Glutamatergic neuron (in vitro differentiated cells): ENCODE measurements at places on chromosomes 7 and 10.

DNA sequence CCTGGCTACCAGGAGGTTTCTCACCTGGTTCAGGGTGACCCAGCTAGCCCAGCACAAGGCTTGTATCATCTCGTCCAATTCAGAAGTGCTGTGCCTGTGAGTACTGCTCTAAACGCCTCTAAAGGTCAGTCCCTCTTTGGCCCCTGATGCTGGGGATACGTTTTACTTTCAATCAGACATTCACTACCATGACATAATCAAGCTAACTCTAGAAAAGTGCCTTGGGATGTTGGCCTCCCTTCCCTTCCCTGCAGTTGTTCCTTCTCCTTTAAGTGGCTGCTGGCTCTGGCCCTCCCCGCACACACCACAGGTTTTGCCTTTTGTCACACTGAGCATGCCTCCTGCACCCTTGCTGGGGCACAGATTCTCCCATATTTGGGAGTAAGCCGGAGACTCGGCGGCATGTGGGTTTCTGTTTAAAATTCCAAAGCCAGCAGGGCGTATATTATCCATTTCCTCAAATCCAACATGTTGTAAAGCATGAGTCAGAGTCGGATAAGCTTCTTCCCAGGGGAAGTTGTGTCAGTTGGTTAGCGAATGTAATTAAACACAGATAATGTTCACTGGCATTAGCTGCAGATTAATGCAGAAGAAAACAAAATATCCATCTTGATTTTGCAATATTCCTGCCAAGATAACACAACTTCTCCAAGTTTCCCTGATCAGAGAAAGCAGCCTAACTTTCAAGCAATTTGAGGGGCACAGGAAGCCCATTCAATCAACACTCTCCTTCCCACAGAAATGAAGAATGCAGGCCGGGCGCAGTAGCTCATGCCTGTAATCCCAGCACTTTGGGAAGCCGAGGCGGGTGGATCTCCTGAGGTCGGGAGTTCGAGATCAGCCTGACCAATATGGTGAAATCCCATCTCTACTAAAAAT lies 31.8 kb upstream of the VCL start:
- H3K4me3 ChIP-seq, result peak overlapping the region; percentile 61
- no peaks in the 10 kb centered on the region for H3K36me3 ChIP-seq
- DNase-seq, result peak; percentile 34
- H3K27ac ChIP-seq, result peak overlapping the region; percentile 72
- peaks cover 2% of the 10 kb centered on the region for H3K27me3 ChIP-seq

- no peak overlapping the region for H3K27ac ChIP-seq
- H3K27me3 ChIP-seq, result no peaks in the 10 kb centered on the region
- DNase-seq, result no peak
- H3K4me3 ChIP-seq, result no peak overlapping the region
- H3K4me1 ChIP-seq, result no peaks in the 10 kb centered on the region
Measured at GRCh38 chr7:34013421-34013820, 108.1 kb downstream of the BMPER start.

DNA sequence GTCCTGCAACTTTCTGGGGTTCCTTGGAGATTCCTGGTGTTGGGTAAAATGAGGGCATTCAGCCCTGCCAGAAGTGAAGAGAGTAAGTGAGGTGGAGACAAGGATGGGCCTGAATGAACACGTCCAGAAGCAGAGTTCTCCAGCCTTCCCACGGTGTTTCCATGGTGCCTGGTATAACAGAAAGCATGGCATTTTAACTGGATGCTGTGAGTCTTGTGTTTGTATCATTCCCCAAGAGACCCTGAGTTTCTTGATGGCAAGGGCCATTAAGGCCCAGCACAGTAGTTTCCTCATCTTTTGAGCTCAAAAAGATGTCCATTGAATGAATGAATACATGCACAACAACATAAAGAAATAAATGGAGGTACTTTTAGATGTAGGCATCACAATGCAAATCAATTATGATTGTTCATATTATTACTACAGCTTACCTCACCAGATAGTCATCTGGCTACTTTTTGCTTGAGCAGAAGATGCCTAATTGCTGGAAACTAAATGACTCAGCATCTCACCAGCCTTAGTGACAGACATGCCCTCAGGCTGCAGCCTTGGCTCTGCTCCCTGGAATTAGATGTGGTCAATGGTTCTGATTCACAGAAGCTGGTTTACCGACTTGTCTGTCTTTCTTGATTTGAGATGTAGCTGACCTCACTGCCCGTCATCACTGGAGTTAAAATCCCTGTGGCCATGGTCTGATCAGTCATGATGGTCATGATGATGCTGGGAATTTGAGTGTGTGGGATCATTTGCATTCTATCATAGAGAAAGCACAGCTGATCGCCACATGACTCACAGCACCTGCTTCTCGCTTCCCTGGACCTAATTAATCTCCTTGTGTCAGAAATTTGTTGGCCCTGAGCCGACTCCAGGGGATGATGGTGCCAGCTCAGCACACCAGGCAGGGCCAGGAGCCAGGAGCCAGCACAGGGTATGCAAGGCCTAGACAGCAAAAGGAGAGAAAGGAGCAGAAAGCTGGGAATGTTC lies 83.9 kb downstream of the CXCL12 start:
- H3K4me1 ChIP-seq, result peaks cover 2% of the 10 kb centered on the region
- H3K27me3 ChIP-seq, result peaks cover 2% of the 10 kb centered on the region
- no peak for DNase-seq
- no peak overlapping the region for H3K27ac ChIP-seq
- H3K36me3 ChIP-seq, result peaks cover 4% of the 10 kb centered on the region

DNA sequence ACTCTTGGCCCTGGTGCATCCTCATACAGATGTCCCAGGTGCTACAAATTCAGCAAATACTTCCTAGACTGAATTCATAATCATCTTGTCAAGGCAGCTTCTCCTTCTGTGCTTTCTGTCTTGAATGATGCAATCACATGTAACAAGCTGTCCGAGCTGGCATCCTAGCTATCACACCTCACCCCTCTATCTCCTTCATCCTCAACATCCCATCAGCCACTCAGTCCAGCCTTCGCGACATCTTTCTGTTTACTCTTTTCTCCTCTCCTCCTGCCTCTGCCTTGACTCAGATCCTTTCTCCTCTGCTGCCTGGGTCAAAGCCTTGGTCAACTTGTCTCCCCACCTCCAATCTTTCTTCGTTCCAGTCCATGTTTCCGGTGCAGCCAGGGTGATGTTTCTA lies 240.4 kb upstream of the CELF2 start:
- H3K27ac ChIP-seq, result peak overlapping the region; percentile 7
- peaks cover 11% of the 10 kb centered on the region for H3K4me1 ChIP-seq
- H3K4me3 ChIP-seq, result no peak overlapping the region
- peaks cover 8% of the 10 kb centered on the region for H3K27me3 ChIP-seq
- H3K36me3 ChIP-seq, result peaks cover 12% of the 10 kb centered on the region
- DNase-seq, result no peak

- no peaks in the 10 kb centered on the region for H3K36me3 ChIP-seq
- H3K4me1 ChIP-seq, result peaks cover 56% of the 10 kb centered on the region
- H3K27me3 ChIP-seq, result peaks cover 5% of the 10 kb centered on the region
- no peak overlapping the region for H3K4me3 ChIP-seq
- DNase-seq, result no peak
- no peak overlapping the region for H3K27ac ChIP-seq
Measured at GRCh38 chr7:158816995-158817394, 12.3 kb downstream of the ESYT2 start.

GRCh38 chr10:47207281-47207615 lies 92.7 kb upstream of the GDF10 start:
- no peak overlapping the region for H3K27ac ChIP-seq
- DNase-seq, result no peak
- H3K36me3 ChIP-seq, result peaks cover 7% of the 10 kb centered on the region
- H3K4me1 ChIP-seq, result no peaks in the 10 kb centered on the region
- H3K27me3 ChIP-seq, result peaks cover 2% of the 10 kb centered on the region
- H3K4me3 ChIP-seq, result no peak overlapping the region

- H3K4me1 ChIP-seq, result peaks cover 9% of the 10 kb centered on the region
- H3K27ac ChIP-seq, result no peak overlapping the region
- no peak for DNase-seq
- no peaks in the 10 kb centered on the region for H3K27me3 ChIP-seq
- peaks cover 9% of the 10 kb centered on the region for H3K36me3 ChIP-seq
- H3K4me3 ChIP-seq, result no peak overlapping the region
Measured at GRCh38 chr10:123746061-123746460, 79.9 kb downstream of the GPR26 start.

- H3K4me1 ChIP-seq, result peaks cover 8% of the 10 kb centered on the region
- peaks cover 27% of the 10 kb centered on the region for H3K27me3 ChIP-seq
- DNase-seq, result no peak
- H3K27ac ChIP-seq, result no peak overlapping the region
- peaks cover 4% of the 10 kb centered on the region for H3K36me3 ChIP-seq
Measured at GRCh38 chr10:79292891-79293746, 54.1 kb upstream of the PPIF start.

DNA sequence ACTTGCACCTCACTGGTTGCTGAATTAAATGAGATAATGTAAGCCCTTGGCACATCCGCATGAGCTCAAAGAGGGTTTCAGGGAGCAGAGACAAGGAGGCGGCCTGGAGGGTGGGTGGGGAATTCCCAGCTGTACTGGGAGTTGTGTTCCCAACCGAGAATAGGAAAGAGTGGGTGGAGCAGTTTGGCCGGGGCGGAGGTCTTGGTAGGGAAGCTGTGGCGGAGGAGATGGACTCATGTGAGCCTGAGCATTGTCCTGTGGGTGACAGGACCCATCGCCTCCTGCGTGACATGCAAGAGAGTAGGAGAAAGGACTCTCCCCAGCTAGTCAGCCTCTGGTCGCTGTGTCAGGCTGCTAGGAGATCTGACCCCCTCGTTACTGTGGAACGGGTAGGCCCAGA lies 41.0 kb upstream of the SAMD8 start:
- no peaks in the 10 kb centered on the region for H3K36me3 ChIP-seq
- peaks cover 8% of the 10 kb centered on the region for H3K4me1 ChIP-seq
- H3K27ac ChIP-seq, result no peak overlapping the region

DNA sequence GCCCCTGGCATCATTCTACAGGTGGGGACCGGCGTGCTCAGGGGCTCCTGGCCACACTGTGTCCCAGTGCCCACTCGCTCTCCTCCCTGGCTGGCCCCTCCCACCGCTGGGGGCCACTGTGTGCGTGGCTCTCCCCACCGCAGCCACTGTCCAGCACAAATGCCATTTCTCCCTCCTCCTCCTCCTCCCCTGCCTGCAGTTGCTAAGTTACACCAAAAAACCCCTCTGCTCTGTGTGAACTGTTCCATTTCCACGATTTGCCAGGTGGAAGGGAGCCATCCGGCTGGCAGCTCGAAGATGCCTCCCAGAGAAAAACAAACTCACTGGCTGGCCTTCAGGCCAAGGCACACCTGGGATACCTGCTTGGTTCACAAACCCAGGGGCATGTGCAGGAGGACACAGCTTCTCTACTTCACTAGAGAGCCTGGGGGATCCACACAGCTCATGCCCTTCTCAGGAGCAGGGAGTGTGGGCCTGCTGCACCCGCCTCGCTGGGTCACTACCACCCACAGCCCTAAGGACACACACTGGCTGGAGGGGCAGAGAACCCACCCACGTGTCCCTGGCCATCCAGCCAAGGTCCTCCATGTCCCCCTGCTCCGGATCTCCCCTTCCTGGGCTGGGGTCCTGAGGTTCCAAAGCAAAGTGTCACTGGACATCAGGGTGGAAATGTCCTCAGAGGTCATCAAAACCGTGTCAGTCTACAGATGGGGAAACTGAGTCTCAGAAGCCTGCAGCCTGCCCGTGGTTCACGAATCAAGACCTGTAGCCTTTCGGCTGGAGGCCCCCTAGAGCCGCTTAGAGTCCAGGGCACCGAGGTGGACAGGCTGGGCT lies 1.7 kb downstream of the RASGEF1A start:
- H3K4me1 ChIP-seq, result peaks cover 8% of the 10 kb centered on the region
- no peaks in the 10 kb centered on the region for H3K36me3 ChIP-seq
- DNase-seq, result no peak
- peaks cover 18% of the 10 kb centered on the region for H3K27me3 ChIP-seq
- H3K4me3 ChIP-seq, result peak overlapping the region; percentile 42
- no peak overlapping the region for H3K27ac ChIP-seq

DNA sequence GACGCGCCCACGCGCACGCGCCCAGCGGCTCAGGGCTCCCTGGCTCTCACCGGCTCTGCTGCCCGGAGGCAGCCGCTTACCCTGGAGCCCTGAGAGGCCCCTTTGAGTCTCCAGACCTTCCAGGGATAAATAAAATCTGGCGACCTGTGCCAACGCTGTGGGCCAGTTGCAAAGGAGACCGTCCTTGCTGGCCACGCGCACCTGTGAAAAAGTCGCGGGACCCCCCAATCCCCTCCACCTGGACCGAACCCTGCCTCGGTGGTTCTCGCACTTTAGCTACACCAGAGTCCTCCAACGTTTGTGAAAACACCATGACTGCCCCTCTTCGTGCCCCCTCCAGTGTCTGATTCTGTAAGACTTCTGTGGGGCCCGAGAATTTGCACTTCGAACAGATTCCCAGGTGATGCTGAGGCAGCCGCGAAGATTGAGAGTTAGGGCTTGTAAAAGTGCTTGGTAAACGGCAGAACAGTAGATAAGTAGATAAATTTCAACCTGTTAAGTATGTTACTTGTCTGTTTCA lies 102.4 kb upstream of the SVIL start:
- H3K27ac ChIP-seq, result peak overlapping the region; percentile 64
- peak overlapping the region; percentile 75 for H3K4me3 ChIP-seq
- peaks cover 15% of the 10 kb centered on the region for H3K4me1 ChIP-seq
- H3K27me3 ChIP-seq, result peaks cover 12% of the 10 kb centered on the region
- no peak for DNase-seq
- H3K36me3 ChIP-seq, result no peaks in the 10 kb centered on the region

DNA sequence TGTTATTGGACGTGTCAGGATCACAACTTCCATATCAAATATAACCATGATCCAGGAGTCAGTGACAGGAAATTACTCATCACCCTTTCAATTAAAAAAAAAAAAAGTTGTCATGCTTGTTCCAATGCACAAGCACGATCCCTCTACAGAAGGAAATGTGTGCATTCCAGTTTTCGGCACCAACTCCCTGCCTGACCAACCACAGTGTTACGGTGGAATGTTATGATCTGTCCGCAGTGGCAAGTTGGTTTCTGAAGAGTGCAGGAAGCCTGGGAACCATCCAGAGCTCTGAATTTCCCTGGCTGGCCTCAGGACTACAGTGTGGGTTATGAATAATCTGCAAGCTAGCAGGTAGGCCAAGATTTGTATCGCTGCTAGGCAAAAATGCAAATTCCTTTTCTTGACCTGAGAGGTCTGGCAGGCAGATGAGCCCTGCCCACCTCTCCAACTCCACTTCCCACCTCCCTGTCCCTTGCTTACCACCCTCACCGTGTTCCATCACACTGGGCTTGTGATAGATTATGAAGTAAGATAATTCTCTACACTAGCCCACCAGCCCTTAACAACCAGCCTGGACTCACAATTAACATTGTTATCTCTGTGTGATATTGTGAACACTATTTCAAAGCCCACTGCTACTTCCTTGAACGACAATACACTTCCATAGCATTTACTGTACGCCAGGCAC lies 20.4 kb downstream of the FRMPD2 start:
- H3K27ac ChIP-seq, result no peak overlapping the region
- peaks cover 19% of the 10 kb centered on the region for H3K4me1 ChIP-seq
- DNase-seq, result no peak
- no peaks in the 10 kb centered on the region for H3K27me3 ChIP-seq

DNA sequence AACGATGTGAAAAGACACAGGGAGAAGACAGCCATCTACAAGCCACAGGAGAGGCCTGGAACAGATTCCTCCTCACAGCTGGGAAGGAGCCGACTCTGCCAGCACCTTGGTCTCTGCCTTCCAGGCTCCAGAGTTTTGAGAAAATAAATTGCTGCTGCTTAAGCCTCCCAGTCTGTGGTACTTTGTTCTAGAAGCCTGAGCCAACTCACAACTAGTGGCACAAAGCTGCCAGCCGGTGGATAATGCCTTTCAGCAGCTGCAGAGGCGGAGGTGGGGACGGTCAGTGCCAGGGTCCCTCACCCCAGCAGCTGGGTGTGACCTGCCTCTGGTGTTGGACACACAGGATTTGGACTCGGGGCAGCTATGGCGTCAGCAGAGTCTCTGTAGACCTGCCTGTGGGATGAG lies 255.4 kb upstream of the PITRM1 start:
- no peak overlapping the region for H3K27ac ChIP-seq
- peaks cover 11% of the 10 kb centered on the region for H3K4me1 ChIP-seq
- no peak overlapping the region for H3K4me3 ChIP-seq
- no peak for DNase-seq
